GOT3 (cell line): ENCODE measurements at places on chromosomes 7 and 10.

DNA sequence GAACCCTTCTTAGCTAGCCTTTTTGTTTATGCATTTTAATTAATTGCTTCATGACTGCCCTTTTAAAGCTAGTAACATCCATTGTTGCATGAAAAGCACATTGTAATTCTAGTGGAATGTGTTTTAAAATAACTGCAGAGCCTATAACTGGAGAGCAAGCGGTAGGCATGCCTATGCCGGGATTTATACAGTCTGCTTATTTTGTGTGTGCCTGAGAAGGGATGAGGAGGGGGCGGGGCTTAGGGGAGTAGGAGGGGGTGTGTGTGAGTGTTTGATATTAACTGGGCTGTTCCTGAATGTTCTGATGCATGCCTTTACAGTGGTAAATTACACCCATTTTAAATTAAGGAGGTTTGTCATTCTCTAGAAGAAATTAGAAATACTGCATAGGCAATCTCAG lies 208.1 kb downstream of the TCF7L2 start:
- DNase-seq: no peak

- DNase-seq: no peak
Measured at GRCh38 chr10:99430116-99430450, 341 bp downstream of the GOT1 start.

- no peak for DNase-seq
Measured at GRCh38 chr10:110373059-110373458, 68.3 kb upstream of the SMNDC1 start.

DNA sequence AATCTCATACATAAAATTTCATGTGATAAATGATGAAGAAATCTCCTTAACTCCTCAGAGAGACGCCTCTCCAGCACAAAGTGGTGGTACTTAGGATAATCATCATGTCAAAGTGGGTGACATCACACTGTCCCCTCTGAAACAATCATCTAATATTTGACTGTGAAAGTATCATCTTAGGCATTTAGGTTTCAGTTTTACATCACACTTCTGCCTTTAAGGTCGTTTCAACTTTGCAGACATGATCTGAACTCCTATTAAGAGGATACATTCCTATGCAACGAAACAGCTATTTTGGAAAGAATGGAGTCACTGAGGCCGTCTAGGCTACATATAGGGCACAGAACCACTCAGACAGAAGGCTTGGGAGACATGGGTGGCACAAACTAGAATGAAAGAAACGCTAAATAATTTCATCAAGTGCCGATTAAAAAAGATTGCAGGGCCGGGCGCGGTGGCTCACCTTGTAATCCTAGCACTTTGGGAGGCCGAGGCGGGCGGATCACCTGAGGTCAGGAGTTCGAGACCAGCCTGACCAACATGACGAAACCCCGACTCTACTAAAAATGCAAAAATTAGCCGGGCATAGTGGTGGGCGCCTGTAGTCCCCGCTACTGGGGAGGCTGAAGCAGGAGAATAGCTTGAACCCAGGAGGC lies 2.0 kb downstream of the VOPP1 start:
- no peak for DNase-seq

GRCh38 chr7:31002256-31002655 lies 38.5 kb downstream of the GHRHR start:
- DNase-seq: peak; percentile 21

- DNase-seq: no peak
Measured at GRCh38 chr7:40120020-40120419, 14.4 kb downstream of the MPLKIP start.

DNA sequence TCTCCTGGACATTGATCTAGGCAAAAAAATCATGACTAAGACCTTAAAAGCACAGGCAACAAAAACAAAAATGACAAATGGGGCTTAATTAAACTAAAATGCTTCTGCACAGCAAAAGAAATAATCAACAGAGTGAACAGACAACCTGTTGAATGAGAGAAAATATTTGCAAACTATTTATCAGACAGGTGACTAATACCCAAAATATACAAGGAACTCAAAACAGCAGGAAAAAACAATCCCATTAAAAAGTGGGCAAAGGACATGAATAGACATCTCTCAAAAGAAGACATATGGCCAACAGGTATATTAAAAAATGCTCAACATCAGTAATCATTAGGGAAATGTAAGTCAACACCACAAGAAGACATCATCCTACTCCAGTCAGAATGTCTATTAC lies 166.8 kb downstream of the MTERF1 start:
- DNase-seq: no peak

DNA sequence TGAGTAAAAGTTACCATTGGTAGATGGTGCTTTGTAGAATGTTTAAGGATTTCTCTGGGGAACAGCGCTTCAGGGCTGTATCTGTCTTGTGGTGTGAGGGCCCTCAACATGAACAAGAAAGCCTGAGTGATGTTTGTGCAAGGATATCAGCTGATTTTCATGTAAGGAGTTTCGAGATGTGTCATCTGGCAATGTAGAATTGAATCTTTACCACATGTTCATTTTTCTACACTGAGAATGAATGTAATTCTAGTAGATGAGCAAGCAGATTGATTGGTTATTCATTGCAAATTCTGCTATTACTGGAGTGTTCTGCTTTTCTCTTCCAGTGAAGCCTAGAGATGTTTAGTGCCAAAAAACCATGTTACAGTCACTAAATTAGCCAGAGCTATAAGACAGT lies 87.7 kb downstream of the ST7 start:
- DNase-seq: no peak

DNA sequence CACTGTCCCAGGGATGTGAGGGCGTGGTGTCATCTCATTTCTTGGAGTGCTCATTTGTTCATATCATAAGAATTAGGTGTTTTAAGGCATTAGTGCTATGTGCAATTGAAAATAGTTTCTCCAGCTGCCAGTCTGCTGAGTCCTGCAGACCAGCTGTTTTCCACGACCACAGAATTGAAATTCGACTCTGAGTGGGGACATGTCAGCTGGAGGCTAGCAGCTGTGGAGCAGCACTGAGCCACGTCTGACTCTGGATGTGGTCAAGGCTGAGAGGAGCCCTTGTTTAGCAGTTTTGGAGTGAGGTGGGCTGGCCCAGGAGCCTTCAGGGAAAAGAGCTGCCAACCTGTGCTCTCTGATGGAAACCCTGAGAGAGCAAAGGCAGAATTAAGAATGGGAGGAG lies 156.3 kb upstream of the GRB10 start:
- no peak for DNase-seq

DNA sequence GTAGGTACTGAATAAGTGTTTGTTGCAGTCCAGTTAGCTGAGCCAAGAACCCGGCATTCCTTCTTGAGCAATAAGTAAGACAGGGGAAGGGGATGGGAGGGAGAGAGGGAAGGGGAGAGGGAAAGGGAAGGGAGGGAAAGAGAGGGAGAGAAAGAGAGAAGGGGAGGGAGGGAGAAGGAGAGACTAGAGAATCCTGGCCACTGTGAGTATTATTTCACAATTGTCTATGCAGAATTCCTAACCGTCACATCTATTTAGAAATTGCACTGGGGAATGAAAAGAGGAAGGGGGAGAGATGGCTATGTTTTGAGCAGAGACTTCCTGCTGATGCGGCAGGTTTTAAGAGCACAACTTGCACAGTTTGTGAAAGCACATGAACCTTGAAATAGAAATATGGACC lies 251.4 kb upstream of the ZMIZ1 start:
- DNase-seq: no peak

DNA sequence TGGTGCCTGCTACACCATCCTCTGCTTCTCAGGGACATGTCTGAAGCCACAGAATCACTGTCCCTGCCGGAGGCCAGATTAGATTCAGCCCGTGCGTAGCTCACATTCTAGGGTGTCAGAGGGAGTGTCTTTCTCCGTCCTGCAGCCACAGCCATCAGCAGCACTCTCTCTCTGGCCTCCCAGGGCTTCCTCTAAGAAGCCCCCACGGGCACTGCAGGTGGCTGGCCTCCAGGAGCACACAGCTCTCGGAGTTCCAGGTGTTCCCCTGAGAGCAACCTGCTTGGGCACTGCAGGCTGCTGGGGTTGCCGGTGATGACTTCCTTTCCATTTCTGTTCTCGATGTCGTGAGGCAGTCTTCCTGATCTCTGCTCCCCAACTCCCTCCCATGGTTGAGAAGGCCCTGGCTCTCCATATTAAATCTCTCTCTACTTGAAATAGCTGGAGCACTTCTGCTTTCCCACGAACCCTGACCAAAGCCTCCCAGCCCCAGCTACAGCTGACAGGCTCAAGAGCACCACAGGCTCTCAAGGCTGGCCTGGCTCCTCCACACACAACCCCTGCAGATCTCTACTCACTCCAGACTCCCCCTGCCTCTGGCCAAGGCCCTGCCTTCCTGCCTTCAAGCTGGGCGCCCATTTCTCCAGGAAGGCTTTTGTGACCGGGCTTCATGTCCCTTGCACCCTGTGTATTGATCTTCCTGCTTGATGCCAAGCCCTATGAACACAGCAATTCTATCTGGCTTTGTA lies 49.0 kb upstream of the TMEM72 start:
- DNase-seq: no peak

DNA sequence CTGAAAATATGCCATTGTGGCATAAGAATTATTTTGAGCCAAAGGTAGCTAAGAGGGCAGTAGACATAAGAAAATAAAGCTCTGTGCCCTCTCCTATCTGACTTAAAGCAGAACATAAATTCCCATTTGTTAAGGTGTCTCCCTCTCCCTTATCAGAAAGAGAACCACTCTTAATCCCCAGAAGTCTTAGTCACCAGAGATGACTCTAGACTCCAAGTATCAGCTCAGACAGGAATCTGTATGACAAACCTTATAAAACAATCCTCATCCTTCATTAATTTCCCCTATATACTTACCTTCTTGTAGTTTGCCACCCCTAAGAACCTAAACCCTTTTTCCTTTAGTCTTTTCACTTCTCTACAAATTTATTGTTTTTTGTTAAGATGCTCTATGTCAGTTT lies 21.8 kb upstream of the PIP4K2A start:
- no peak for DNase-seq

- DNase-seq: no peak
Measured at GRCh38 chr7:123792547-123792946, 43.7 kb upstream of the WASL start.

DNA sequence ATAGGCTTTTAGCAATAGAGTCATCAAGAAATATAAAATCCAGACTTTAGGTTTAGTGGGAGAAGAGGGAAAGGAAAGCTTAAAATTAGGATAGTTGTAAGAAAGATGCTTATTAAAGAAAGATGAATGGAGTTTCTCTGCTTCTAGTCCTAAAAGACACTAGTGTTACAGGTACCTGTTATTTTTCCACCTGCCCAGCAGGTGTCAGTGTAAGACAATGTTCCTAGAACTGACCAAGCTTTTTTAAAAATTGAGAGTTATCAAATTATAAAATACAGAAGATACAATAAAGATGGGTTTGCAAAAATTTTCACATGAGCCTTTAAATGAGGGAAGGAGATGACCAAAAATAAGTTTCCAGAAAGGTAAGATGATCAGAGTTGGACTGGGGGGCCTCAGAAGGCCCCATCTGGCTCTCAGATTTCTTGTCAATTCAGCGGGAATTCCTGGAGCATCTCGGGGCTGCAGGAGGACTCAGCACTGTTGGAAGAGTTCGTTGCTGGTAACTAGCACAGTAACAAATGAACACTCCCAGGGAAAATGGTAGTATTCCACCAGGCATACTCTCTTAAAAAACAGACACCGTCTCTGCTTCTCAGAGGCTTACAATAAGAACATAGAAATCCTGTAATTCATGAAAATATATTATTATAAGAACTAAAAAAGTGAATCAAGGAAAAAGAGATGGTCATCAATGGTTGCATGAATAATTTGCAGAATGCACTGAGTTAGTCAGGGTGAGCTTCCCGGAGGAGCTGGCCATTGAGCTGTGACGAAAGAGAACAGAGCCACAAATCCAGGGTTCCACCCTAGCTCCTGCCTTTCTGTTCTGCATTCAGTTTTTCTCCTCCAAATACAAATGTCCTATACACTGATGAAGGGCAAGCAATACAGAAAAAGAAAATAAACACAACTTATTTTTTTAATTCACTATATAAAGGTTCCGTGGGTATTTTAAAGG lies 71.8 kb upstream of the PIK3CG start:
- no peak for DNase-seq

- DNase-seq: no peak
Measured at GRCh38 chr10:126439942-126440341, 51.7 kb upstream of the ADAM12 start.

GRCh38 chr7:136530831-136531230 lies 337.6 kb upstream of the CHRM2 start:
- no peak for DNase-seq

- DNase-seq: no peak
Measured at GRCh38 chr10:119817991-119818888, 54.4 kb downstream of the MCMBP start.

DNA sequence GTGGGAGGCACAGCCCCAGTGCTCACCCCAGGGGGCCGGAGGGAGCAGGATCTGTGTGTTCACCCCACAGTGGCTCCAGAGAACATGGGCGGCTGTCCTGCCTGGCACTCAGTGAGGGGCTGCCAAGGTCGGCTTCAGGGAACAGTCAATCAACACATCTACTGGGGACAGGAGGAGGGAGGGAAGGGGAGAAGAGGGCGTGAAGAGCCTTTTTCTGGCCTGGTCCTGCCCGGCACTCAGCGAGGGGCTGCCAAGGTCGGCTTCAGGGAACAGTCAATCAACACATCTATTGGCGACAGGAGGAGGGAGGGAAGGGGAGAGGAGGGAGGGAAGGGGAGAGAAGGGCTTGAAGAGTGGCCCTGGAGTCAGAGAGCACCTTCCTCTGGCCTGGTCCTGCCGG lies 184.9 kb downstream of the ADARB2 start:
- DNase-seq: no peak

DNA sequence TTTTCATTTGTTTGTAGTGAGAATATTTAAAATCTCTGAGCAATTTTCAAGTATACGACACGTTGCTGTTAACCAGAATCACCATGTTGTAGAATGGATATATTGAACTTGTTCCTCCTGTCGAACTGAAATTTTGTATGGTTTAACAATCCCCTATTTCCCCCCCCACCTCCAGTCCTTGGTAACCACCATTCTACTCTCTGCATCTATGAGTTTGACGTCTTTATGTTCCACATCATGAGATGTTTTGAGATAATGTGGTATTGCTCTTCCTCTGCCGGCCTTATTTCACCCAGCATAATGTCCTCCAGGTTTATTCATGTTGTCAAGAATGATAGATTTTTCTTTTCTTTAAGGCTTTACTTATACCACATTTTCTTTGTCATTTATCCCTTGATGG lies 17.4 kb upstream of the PRKCQ start:
- DNase-seq: no peak

- no peak for DNase-seq
Measured at GRCh38 chr10:120208488-120208887, 248.5 kb upstream of the PLPP4 start.

GRCh38 chr7:1312136-1313070 lies 79.7 kb downstream of the UNCX start:
- no peak for DNase-seq

GRCh38 chr10:73019100-73019499 lies 64.5 kb upstream of the PLA2G12B start:
- no peak for DNase-seq
